Stimulated activated CD4-positive, alpha-beta T cell treated with anti-CD3 and anti-CD28 coated beads, Interleukin-12 subunit alpha, Interleukin-12 subunit beta, amount 100 ng/mL, for 48 hours (primary cell): ENCODE measurements at places on chromosomes 16 and 17.

DNA sequence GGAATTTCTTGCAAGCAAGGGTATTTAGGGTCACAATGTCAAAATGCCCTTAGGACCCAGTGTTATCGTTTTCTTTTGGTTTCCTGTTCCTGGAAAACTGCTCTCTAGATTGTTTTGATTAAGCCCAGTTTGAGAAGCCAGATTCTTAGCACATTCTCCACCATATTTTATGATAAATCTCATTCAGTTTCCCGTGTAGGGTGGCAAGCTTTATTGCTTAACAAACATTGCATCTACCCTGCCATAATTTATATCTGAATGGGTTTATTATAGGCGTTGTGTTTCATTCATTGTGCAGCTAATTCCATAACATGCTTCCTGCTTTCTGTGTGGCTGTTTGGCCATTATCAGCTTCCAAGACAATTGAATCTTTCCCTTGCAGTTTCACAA, 389.1 kb upstream of the DYNLRB2 start:
- no peak for DNase-seq

DNA sequence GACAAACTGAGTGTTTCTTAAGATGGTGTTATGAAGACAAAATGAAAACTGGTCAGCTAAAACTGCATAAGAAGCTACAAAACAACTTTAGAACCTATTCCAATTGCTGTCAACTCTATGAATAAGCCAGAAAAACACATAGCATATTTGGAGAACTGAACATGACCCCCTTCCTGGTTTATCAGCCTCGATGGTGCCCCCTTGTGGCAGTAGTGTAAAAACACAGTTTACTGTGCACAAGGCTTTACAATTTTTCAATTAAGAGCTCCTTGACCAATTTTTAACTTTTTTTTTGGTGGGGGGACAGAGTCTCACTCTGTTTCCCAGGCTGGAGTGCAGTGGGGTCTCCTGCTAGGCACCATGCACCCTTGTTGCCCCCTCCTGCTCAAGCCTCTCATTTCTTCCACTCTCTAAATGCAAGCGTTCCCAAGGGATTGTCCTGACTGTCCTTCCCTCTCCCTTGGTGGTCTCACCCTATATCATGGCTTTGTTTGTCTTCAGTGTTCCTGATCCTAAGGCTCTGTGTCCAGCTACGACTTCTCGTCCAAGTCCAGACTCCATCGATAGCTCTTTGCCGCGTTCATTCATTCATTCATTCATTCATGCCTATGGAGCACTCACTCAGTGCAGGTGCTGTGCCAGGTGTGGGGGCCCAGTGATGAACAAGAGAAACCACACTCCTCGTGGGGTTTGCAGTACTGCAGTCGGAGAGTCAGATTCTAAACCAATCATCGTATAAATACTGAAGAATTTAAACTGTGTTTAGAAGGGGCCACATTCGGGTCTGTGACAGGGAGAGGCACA, 7.5 kb downstream of the EIF1 start:
- DNase-seq = peak; percentile 68

GRCh38 chr17:9880582-9880999, 24.5 kb downstream of the RCVRN start:
- no peak for DNase-seq

- DNase-seq = no peak
Observed at GRCh38 chr16:27430923-27431484, 29.0 kb downstream of the IL21R start.

DNA sequence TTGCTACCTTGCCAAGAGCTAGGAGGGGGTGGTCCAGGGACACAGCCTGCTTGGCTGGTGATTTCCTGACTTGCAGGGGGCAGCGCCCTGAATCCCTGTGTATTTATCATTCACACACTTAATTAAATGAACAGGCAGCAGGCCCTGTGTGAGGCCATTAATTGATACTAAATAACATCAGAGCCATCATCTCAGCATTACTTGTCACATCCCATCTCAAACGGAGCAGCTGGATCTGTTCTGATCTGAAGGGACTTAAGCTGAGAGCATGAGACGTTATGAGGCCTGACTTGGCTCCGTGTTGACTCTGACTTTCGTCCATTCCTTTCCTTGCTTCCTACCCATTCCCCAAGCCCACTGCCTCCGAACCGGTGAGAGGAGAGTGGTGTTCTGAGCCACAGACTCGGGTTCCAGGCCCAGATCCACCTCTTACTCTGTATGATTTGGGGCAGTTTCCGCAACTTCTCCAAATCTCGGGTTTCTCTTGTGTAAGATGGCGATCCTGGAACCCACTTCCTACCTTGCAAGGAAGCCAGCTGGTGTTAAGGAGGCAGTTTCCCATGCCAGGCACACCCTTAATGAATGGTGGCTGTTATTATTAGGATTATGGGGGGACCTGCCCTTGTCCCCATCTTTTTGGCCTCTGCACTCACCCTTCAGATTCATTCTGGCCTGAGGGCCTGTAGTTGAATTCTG, 33.8 kb downstream of the CACNA1G start:
- DNase-seq = no peak

DNA sequence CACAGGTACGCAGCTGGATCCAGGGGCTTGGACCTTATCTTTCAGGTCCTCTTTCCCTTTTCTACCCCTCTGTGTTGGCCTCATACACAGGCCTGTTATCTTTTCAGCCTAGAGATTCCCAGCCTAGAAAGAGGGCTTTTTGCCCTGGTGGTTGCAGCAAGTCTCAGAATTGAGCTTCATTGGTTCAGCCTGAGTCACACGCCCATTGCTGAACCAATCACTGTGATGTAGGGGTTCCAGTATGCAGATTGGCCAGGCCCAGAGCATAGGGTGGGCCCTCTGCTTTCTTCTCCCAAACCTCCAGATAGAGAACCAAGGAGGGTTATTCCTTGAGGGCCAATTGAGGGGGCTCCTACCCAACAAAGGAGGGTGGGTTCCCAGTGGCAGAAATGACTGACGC, 32.8 kb downstream of the GPT2 start:
- DNase-seq = no peak

- DNase-seq = no peak
Observed at GRCh38 chr17:67312265-67312664, 54.1 kb downstream of the PSMD12 start.

DNA sequence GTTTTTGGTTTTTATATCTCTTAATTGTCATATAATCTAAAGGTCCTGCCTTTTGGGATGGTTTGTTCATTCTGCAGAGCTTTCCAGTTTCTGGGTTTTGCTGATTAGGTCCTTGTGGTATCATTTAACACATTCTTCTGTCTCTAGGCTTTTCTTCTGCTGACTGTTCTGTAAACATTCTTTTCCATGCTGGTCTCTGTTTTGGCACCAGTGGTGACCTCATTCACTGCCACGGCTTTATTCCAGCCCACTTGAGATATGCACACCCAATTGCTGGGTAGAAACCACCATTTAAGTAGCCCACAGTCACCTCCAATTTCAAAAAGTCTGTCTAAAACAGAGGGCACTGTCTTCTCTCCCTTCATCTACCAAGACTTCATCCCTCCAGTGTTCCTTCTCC, 31.1 kb upstream of the COX10 start:
- no peak for DNase-seq

GRCh38 chr17:55005520-55005919, 37.0 kb downstream of the STXBP4 start:
- DNase-seq = peak; percentile 8

- no peak for DNase-seq
Observed at GRCh38 chr16:85036236-85037049, 8.8 kb downstream of the KIAA0513 start.

DNA sequence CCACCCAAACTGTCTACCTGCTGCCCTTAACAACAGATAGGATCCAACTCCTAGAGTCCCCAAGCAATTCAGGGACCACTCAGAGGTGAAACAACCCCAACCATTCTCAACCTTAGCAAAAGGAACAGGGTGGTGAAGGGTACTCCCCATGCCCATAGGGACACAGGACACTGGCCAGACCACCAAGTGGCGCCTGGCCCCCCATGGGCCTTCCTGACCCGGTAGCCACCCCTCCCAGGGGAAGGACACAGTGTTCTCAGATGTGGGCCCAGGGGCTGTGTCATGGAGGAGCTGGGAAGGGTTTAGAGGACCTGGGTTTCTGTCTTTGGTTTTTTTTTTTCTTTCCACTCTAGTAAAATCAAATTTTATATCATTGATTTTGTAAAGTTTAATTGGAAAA, 9.7 kb upstream of the SLC25A39 start:
- DNase-seq = no peak

GRCh38 chr17:68381076-68381900, 76.0 kb downstream of the WIPI1 start:
- DNase-seq = no peak

DNA sequence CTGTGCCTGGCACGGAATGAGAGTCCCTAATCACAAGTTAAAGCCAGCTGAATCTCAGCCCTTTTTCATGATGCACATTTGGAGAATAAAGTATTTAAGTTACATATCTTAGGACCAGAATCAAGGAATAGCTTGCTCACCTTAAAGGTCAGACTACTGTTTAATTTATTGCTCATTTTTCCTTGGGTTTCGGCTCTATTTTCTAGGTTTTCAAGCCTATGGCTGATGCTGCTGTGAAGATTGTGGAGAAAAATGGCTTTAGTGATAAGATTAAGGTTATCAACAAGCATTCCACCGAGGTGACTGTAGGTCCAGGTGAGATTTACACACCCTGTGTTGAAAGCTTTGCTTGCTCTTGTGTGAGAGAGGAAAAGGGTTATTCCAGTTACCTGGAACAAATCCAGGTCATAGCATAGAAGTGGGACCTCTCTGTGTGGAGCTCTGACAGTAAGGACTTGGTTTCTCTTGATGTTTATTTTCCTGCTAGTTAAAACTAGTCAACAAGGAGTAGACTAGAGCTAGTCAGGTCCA, 18.1 kb downstream of the PRMT7 start:
- no peak for DNase-seq

GRCh38 chr17:61803216-61803615, 60.1 kb downstream of the BRIP1 start:
- DNase-seq = no peak

DNA sequence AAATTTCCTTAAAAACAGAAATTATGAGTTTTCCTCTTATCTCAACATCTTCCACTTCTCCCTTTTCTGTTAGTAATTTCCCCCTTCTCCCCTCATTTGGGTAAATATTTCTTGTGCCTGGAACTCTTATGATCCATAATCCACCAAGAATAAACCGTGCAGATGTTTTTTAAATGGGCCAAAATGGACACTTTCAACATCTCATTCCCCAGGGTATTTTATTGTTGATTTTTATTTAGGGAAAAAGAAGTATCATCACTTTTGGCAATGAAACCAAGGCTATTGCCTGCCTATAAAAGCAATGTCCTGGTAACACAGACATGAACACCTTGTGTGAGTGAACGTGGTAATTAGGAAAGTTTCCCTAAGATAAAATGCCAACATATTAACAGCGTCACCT, 54.6 kb downstream of the IRX6 start:
- DNase-seq = no peak
